Stimulated activated CD4-positive, alpha-beta T cell treated with anti-CD3 and anti-CD28 coated beads, TNF-alpha, amount 100 ng/mL, for 1 hour (primary cell): ENCODE measurements at places on chromosomes 2 and 18.

DNA sequence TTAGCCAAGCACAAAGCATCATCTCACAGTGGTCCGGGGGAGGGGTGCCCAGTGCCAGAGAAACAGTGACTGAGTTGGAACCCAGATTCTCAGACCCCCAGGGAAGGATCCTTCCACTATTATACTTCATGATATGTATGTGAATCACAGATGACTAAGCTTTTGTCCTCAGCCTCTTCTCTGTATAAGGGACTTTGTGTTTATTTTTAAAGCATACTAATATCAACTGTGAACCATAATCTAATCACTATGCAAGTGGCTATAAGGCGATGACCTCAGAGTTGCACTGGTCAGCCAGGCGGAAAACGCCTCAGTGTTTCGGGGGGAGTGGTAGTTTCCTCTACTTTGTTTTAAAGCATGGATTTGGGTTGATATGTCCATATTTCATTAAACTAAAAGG is 160.4 kb upstream of the TMEM200C start:
- DNase-seq = no peak

DNA sequence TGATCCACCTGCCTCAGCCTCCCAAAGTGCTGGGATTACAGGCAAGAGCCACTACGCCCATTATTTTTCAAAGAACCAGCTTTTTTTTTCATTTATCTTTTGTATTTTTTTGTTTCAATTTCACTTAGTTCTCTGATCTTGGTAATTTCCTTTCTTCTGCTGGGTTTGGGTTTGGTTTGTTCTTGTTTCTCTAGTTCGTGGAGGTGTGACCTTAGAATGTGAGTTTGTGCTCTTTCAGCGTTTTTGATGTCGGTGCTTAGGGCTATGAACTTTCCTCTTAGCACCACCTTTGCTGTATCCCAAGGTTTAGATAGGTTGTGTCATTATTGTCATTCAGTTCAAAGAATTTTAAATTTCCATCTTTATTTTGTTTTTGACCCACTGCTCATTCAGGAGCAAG is 86.7 kb upstream of the MSTN start:
- DNase-seq = no peak

GRCh38 chr2:241490825-241491506 is 17.4 kb downstream of the STK25 start:
- DNase-seq = no peak

DNA sequence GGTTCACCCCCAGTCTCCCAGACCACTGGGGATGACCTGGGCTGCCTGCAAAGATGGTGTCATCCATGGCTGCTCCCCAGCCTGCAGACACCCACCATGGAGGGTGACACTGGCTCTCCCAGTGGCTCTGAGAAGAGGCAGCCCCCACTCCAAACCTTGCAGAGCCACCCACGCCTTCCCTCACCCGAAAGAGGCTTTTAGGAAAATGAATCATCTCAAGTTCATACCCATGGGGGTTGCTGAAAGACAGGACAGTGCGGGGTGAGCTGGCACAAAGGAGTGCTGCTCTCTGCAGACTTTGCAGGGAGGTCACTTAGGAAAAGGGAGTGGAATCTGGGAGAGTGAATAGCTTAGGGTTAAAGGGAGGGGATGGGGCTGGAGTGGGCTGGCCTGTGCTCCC is 36.4 kb downstream of the MPHOSPH10 start:
- DNase-seq = no peak

DNA sequence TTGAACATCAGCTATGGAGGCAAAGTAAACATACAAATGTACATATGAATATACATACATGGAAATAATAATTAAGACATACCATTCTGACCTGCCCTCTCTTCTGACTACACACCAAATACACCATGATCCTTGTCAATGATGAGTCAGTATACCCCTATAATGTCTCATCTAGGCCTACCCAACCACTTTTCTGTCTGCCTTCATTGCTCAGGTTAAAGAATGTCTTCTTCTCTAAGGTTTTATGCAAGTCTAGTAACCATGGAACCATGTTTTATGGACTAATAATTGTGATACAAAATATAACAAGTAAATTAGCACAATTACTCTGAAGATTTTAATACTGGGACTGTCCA is 128.7 kb downstream of the NCKAP5 start:
- DNase-seq = no peak

GRCh38 chr2:84273406-84273805 is 185.7 kb downstream of the SUCLG1 start:
- DNase-seq = no peak

GRCh38 chr2:112152476-112153178 is 14.4 kb downstream of the FBLN7 start:
- DNase-seq = no peak

DNA sequence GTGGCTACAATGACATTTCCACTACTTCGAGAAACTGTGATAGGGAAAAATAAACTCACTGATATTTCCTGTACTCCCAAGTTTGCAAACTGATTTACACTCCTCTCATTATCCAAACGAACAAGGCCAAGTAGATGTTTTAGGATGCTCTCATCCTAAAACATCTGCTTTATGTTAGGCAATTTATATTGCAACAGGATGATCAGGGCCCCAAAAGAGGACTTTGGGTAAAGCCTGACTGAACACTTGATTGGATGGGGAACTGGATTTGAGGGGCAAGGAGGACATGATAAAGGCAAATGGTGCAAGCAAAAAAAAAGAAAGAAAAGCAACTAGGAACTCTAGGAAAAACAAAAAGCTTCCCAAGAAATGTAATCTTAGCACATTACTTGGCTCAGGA is 2.1 kb upstream of the HES6 start:
- DNase-seq = no peak

GRCh38 chr18:24582771-24583170 is 122.3 kb downstream of the HRH4 start:
- DNase-seq = no peak

DNA sequence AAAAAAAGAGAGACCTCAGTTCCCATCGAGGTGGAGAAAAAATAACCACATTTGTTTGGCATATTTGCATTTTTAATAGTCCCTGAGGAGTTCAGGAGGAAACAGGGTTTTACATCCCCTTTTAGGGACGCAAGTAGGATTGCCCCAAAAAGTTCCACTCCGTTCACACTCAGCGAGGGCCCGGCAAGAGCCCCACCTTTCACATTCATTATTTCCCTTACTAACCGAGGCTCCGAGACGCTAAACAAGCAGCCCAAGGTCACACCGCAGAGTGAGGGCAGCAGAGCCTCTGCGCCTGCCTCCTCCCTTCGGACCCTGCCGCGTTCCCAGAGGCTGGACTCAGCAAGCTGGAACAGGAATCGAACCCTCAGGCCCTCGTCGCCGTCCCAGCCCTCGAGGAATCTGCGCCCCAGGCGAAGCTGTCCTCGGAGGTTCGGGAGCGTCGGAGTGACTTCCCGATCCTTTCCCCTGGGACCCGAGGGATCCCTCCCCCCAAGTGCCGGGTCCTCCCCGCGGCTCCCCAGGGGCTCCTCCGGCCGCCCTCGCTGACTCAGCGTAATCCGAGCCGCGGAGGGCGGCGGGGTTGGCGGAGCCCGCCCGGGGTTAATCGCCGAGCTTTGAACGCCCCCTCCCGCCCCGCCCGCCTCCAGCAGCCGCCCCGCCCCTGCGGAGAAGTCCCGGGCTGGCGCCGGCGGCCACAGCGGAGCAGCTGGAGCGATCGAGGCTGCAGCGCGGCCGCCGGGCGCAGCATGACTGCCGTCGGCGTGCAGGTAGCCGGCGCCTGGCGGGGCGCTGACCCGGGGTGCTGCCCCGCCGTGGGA is at the start of gene TMEM37:
TMEM37 (plus strand) TSS at position 700 of the 821 bp plus-strand sequence; CDS start at position 750, 50 bp downstream.
- no peak for DNase-seq

- DNase-seq = no peak
These were observed 2.5 kb upstream of the DNAJC10 start for GRCh38 chr2:182713601-182714000.

- no peak for DNase-seq
These were observed 1627.7 kb downstream of the LRP1B start for GRCh38 chr2:140502951-140503630.

- no peak for DNase-seq
These were observed 224.5 kb downstream of the CCDC102B start for GRCh38 chr18:69022426-69022825.

DNA sequence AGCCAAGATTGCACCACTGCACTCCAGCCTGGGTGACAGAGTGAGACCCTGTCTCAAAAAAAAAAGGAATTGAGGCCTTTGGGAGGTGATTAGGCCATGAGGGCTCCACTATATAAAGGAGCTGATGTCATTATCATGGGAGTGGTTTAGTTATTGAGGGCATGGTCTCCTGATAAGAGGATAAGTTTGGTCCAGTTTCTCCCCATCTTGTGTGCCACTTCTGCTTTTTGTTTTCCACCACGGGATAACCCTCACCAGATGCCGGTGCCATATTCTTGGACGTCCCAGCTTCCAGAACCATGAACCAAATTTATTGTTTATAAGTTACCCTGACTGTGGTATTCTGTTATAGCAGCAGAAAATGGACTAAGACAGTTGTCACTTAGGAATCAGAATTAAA is 125.8 kb downstream of the C1D start:
- DNase-seq = no peak

GRCh38 chr2:207243601-207244000 is 77.9 kb upstream of the KLF7 start:
- no peak for DNase-seq

GRCh38 chr2:137221797-137222492 is 456.6 kb downstream of the THSD7B start:
- no peak for DNase-seq

GRCh38 chr2:10530607-10531239 is 82.6 kb upstream of the ODC1 start:
- DNase-seq = no peak

GRCh38 chr18:39455285-39455684 is 1889.7 kb upstream of the CELF4 start:
- DNase-seq = no peak

GRCh38 chr2:121085801-121086200 is 199.2 kb downstream of the TFCP2L1 start:
- no peak for DNase-seq

DNA sequence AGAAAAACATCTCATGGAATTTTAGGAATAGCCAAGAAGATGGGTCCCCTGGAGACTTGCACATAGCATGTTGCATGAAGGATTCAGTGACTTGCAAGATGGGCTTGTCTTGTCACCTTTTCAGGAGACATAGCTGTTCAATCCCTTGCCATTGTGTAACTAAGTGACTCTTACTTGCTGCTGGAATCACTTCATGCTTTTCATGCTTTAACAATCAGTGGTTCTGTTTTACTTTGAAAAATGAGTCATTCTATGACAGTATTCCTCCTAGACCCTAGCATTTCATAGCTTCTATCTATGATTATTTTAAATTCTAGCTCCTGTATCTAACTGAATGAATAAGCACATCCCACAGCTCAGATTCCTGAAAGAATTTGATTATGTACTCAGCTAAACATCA is 2.8 kb downstream of the KYNU start:
- DNase-seq = no peak

DNA sequence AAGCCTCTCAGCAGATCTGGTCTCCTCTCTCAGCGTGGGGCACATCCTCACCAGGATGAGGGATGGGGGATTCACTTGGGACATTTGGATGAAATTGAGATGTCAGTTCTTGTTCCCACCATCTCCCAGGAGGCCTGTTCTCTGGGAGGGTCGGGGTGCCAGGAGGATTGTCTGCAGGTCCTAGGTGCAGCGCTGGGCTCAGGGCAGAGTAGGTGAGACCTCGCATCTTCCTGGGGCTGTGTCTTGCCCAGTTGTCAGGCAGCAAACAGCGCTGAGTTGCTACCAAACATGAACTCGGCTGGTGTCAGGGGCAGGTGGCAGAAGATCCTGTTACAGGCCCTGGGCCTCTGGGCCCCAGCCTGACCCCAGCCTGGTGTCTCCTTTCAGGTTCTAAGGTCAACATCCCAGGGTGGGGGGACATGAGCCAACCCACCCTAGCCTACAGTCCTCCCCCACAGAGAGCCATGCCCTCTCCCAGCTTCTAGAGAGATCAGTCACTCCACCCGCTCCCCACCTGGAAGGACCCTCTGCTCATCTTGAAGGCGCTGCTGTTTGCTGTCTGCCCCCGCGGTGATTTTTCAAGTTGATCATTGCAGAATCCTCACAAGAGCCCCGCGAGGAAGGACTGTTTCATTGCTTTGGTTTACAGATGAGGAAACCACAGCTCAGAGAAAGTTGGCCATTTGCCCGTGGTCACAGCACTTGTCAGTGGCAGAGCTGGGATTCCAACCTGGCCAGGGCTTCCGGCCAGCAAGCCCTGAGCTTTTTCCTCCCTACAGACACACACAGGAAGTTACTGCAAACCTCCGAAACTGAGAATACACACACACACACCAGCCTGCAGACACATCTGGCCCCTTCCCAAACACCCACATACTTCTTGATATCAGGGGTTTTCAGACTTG is 83.9 kb downstream of the STPG4 start:
- DNase-seq = peak; percentile 5

DNA sequence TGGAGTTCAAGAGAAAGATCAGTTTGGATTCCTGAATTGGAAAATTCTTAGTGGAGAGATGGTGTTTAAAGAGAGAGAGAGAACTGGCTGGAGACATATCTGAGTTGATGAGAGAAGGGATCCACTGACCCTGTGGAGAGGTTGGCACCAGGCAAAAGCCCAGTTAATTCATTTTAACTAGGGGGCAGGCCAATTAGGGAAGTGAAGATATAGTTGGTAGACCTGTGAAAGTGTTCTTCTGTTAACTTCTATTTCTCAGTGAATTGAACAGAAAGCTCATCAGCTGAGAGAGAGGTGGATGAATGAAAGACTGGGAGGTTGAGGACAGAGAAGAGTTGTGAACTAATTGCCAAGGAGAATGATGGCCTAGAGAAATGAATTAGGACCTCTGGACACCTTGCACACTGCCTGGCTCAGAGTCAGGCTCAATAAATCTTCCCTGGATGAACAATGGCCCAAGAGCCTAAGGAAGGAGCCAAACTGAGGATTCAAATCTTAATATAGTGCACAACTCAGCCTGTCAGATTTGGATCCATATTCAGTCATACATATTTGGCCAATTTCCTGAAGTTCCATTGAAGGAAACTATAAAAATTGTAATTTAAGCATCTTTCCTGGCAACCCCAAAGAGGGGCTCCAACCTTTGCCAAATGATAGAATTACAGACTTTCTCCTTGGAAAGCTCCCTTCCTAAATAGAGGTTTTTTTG is 82.2 kb upstream of the RMDN2 start:
- DNase-seq = no peak

GRCh38 chr2:15325296-15325695 is 235.8 kb downstream of the NBAS start:
- no peak for DNase-seq

GRCh38 chr18:79634186-79634585 is 45.4 kb upstream of the CTDP1 start:
- no peak for DNase-seq

- no peak for DNase-seq
These were observed 118.6 kb upstream of the EML6 start for GRCh38 chr2:54604871-54605270.

GRCh38 chr2:199631129-199631528 is 173.4 kb upstream of the SATB2 start:
- no peak for DNase-seq

GRCh38 chr2:15894481-15895144 is 45.7 kb upstream of the MYCN start:
- no peak for DNase-seq

GRCh38 chr2:163644238-163644637 is 91.6 kb downstream of the FIGN start:
- no peak for DNase-seq

- no peak for DNase-seq
These were observed 36.3 kb upstream of the SLC8A1 start for GRCh38 chr2:40488101-40488601.

- DNase-seq = peak; percentile 51
These were observed 655 bp downstream of the ACTR3 start for GRCh38 chr2:113890253-113891235.

GRCh38 chr2:51960281-51960680 is 928.3 kb upstream of the NRXN1 start:
- DNase-seq = no peak
